ENCODE measurements at places on chromosomes 4 and X.

GRCh38 chrX:16213961-16214360, 46.7 kb downstream of the MAGEB17 start:
- DNase-seq = no peak

GRCh38 chr4:139554893-139555704, 920 bp downstream of the SETD7 start:
- peak; percentile 81 for DNase-seq

GRCh38 chr4:7206911-7207567, 14.7 kb downstream of the SORCS2 start:
- no peak for DNase-seq

- DNase-seq = no peak
These were observed 33.2 kb downstream of the RELL1 start for GRCh38 chr4:37652747-37653527.

GRCh38 chr4:47863486-47863885, 25.6 kb upstream of the CORIN start:
- no peak for DNase-seq

DNA sequence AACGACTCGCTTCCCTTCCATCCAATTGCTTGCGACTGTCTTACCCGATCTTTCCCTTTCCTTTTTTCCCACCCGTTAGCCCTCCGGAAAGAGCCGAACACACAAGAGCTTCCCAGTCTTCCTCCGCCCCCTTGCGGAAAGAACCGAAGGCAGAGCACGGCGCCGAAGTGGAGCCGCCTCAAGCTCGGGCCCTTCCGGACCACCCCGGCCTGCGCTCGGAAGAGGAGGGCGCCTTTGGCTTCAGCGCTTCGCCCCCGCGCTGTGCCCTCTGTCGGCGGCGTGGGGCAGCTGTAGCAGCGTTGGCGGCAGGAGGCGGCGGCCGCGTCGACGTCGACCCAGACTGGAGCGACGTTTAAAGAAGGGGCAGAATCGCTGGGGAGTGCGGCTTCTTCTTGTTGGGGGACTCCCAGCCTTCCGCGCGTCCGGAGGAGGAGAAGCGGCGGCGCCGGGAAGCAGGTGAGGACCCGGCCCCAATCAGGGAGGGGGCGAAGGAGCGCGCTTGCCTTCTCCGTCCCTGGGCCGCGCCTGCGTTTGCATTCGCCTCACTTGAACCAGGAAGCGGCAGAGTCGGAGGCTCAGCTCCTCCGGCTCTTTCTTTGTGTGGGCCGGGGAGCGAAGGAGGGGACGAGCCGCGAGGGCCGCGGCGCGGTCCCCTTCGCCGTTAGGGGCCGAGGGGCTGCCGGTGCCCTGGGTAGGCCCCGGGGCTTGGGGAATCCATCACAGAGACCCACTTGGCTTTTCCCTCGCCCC, at the start of gene ZBTB33:
Gene ZBTB33 (plus strand): TSS at position 291 of the 750 bp plus-strand sequence. CDS start 2,604 bp downstream, outside the sequence.
- peak; percentile 70 for DNase-seq

DNA sequence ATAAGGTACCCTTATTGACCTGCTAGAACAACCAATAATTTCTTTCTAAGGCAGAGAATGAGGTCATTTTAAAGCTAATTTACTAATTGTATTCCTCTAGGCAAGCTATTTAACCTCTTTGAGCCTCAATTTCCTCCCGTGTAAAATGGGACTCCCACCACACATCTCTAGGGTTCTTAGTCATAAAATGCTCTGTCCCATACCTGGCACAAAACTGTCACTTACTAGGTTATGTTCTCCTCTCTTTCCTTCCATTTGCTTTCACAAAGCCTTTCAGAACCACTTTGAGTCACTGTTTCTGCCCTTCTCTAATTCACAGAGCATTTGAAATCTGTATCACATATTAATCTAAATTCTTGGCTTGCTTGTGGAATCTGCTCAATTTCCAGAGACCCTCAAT, 2.4 kb upstream of the GPR82 start:
- no peak for DNase-seq

DNA sequence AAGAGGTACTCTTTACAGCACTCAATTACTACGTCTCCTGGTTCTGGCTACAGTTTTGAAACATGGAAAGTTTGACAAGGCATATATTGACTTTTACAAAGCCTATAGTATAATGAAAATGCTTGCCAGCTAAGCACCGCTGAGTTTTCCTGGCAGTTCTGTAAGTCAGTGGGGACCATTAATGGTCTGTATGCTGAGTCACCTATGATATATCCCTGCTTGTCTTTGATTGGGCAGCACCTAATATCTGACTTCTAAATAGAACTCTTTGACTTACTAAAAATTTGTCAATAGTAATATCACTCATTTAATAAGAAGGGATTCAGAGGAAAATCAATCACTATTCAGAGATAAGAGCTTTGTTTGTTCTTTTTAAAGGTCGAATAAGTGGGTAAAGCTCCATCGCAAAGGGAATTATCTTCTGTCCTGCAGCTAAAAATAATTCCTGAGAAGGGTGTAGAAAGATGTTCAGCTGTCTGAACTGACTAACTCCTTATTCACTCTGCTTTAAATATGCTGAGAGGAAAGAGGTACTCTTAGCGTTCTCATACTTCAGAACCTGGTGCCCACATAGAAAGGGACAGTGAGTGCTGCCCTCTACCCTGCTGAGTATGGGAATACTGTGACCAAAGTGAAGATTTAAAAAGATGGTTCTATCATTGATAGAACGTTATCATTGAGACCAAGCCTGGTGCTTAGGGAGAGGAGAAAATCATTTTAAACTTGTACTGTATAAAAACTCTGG, 959 bp downstream of the SMPX start:
- no peak for DNase-seq

Data from T-helper 9 cell (primary cell).